Liver (tissue), 10 donors: ENCODE measurements at places on chromosomes 5 and 9. TPM values are rescaled to one million over a fixed set of nuclear protein-coding genes. Genes with fewer than 3 reads are reported as not detected.

Gene HTR1A
- not detected for total RNA-seq

Gene CDX1
- not detected for total RNA-seq

- H3K36me3 ChIP-seq = no peaks in the 10 kb centered on the region
- no peaks in the 10 kb centered on the region for H3K4me1 ChIP-seq
- H3K4me3 ChIP-seq = no peak overlapping the region
Observed at GRCh38 chr5:69152731-69153130, 14.2 kb upstream of the CCNB1 start.

DNA sequence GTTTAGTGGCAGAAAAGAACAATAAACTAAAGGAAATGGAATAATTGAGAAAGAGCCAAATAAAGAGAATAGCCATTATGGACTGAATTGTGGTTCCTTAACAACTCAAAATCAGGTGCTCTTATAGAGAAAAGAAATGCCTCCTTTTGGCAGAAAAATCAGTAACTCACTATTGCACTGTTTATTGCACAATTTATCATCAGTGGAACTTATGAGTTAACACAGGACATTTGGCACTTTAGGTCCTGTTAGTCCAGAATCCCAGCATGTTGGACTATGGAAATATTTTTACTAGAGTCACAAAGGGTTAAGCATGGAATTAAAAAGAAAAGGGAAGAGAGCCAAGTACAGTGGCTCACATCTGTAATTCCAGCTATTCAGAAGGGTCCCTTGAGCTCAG, 53.8 kb upstream of the JMY start:
- no peak overlapping the region for H3K27ac ChIP-seq
- H3K27me3 ChIP-seq = no peaks in the 10 kb centered on the region
- H3K36me3 ChIP-seq = no peaks in the 10 kb centered on the region
- H3K4me1 ChIP-seq = no peaks in the 10 kb centered on the region
- H3K4me3 ChIP-seq = no peak overlapping the region

Gene OR2Y1
- total RNA-seq = not detected

- H3K27ac ChIP-seq = no peak overlapping the region
- H3K4me3 ChIP-seq = no peak overlapping the region
- no peaks in the 10 kb centered on the region for H3K36me3 ChIP-seq
- no peaks in the 10 kb centered on the region for H3K27me3 ChIP-seq
- H3K4me1 ChIP-seq = no peaks in the 10 kb centered on the region
Observed at GRCh38 chr9:102631559-102631958, 363.6 kb upstream of the CYLC2 start.

DNA sequence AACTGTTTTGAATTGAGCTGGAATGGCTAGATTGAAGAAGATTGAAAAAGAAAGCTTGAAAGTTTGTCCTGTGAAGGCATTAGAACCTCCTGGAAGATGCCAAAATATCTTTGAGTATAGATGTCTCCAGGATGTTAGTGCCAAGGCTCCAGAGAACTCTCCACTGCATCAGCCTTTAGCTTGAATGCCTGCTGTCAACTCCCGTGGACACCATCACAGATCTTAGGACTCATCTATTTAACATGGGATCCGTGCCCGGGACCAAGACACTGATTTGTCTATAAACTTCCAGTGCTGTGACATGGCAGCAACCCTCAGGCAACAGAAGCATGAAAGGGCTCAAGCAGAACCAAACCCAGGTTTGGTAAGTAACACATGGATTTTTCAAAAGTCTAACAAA, 670.9 kb upstream of the ST8SIA4 start:
- H3K4me1 ChIP-seq = no peaks in the 10 kb centered on the region
- H3K27ac ChIP-seq = no peak overlapping the region
- H3K27me3 ChIP-seq = no peaks in the 10 kb centered on the region
- no peak for DNase-seq
- no peaks in the 10 kb centered on the region for H3K36me3 ChIP-seq

Gene BAAT
- total RNA-seq = 167 TPM

Gene FOXD4L4
- 0.50 TPM for total RNA-seq

Gene OTULINL
- total RNA-seq = 4.1 TPM

GRCh38 chr9:101311758-101312420, 72.9 kb downstream of the BAAT start:
- no peaks in the 10 kb centered on the region for H3K36me3 ChIP-seq
- H3K4me3 ChIP-seq = no peak overlapping the region
- no peaks in the 10 kb centered on the region for H3K27me3 ChIP-seq
- peaks cover 18% of the 10 kb centered on the region for H3K4me1 ChIP-seq

- H3K27ac ChIP-seq = peak overlapping the region; percentile 96
- H3K4me3 ChIP-seq = peak overlapping the region; percentile 15
- no peaks in the 10 kb centered on the region for H3K36me3 ChIP-seq
- H3K27me3 ChIP-seq = no peaks in the 10 kb centered on the region
Observed at GRCh38 chr5:178232920-178233429, 373 bp upstream of the PHYKPL start.

DNA sequence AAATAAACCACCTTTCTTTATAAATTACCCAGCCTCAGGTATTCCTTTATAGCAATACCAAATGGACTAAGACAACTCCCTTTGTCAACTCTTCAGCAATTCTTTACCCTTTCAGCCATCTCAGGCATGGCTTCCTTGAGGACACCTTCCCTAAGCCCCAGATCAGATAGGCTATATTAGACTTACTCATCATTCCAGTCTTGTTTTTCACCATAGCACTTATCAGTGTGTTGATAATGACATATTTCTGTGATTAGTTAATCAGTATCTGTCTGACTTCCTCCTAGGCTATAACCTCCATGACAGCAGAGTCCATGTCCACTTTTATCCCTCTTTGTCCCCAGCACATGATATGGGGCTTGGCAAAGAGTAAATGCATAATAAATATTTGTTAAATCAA, 238.1 kb downstream of the ACTL7B start:
- H3K27me3 ChIP-seq = no peaks in the 10 kb centered on the region
- H3K27ac ChIP-seq = no peak overlapping the region
- no peaks in the 10 kb centered on the region for H3K4me1 ChIP-seq
- H3K4me3 ChIP-seq = no peak overlapping the region

DNA sequence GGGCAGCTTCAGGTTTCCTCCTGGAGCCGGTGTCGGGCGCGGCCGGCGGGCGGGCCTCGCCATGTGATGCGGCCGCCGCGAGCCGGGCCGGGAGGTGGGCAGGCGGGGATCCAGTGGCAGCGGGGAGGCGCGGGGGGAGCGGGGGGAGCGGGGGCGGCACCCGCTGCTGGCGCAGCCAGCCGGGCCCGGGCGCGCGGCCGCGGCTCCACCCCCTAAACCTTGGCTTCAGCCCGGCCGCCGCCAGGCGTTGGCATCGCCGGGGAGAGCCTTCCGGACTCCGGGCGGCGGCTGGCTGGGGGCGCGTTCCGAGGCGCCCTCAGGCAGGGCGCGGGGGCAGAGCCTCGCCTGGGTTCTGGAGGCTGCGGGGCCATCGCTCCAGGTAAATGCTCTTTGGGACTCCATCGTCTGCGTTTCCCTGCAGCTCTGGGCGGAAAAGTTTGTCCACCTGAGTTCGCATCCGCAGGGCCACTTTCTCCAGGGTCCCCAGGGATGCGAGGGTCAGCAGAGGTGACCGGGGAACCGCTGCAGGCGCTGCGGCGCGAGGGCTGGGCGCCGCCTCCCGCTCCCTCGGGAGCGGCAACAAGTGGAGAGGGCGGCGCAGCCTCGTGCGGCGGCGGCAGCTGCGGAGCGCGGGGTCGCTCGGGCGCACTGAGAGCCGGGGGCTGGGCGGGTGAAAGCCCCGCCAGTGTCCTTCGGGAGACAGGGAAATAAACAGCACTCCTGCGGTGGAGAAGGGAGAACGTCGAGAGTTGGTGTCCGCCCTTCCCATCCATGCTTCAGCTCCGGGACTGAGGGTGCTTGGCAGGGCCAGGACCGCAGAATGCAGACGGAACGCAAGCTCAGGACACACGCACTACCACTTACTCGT, at the start of gene ARHGEF28:
Gene ARHGEF28, plus strand, starts transcription at position 253 of the 868 bp plus-strand sequence. CDS start 58,656 bp downstream, outside the sequence.
- peak within 1 kb of the TSS; percentile 67 for H3K27ac ChIP-seq
- peak within 1 kb of the TSS; percentile 89 for H3K4me3 ChIP-seq
- H3K27me3 ChIP-seq = no peaks in the 10 kb centered on the region
- peak; percentile 50 for DNase-seq
- peaks cover 24% of the 10 kb centered on the region for H3K4me1 ChIP-seq

DNA sequence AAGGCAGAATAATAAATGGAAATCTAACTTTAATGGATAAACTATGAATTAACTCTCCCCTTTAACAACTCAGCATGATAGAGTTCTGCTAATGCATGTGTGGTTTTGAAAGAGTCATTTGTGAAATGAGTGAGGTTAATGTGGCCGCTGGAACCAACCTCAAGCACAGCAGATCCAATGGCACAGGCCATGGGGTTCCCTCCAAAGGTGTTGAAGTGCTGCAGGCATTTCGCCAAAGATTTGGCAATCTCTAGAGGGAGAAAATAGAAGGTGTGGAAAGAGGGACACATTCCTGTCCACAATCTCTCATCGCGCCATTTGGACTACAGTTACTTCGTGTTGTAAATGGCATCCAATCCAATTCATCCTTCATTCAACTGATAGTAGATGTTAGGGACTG, 35.0 kb downstream of the AGXT2 start:
- H3K4me1 ChIP-seq = no peaks in the 10 kb centered on the region
- H3K27ac ChIP-seq = no peak overlapping the region
- H3K4me3 ChIP-seq = no peak overlapping the region
- no peak for DNase-seq

DNA sequence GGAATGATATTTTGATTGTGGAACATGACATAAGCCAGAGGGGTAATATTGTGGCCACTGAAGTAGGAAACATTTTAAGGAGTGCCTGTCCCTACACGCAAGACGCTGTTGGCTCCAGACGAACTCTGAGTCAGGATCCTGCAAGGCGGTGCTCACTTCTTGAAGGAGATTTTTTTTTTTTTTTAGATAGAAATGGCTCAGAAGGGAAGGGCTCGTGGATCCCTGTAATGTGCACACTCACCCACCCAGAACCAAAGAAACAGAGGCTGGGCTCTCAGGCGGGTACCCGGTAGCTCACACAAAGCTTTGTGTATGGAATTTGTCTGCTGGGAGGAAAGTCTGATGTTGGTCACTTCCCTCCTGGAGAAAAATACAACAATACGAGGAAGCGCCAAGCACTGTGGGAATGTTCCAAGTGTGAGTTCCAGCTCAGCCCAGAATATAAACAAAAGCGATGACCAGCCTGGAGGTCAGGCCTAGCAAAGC, 25.7 kb downstream of the RAPGEF1 start:
- H3K4me3 ChIP-seq = no peak overlapping the region
- no peaks in the 10 kb centered on the region for H3K27me3 ChIP-seq
- no peak for DNase-seq

- no peak for DNase-seq
- H3K36me3 ChIP-seq = no peaks in the 10 kb centered on the region
- H3K4me1 ChIP-seq = peaks cover 17% of the 10 kb centered on the region
- no peak overlapping the region for H3K4me3 ChIP-seq
Observed at GRCh38 chr9:87531370-87532295, 34.0 kb downstream of the DAPK1 start.

Gene ZNG1A
- 11.1 TPM for total RNA-seq

Gene NEUROG1
- total RNA-seq = not detected

- no peaks in the 10 kb centered on the region for H3K36me3 ChIP-seq
- DNase-seq = no peak
- H3K27me3 ChIP-seq = no peaks in the 10 kb centered on the region
- peaks cover 62% of the 10 kb centered on the region for H3K4me1 ChIP-seq
Observed at GRCh38 chr5:150616506-150616905, 24.0 kb upstream of the SYNPO start.

GRCh38 chr5:153400931-153401330, 89.5 kb upstream of the GRIA1 start:
- H3K36me3 ChIP-seq = no peaks in the 10 kb centered on the region
- H3K4me1 ChIP-seq = no peaks in the 10 kb centered on the region

Gene IFNB1
- not detected for total RNA-seq

Gene WNT8A
- total RNA-seq = not detected
